ENCODE measurements at places on chromosomes 2 and 18.
A peak's percentile ranks its signal among the peaks of the same experiment; 100 is the strongest.

DNA sequence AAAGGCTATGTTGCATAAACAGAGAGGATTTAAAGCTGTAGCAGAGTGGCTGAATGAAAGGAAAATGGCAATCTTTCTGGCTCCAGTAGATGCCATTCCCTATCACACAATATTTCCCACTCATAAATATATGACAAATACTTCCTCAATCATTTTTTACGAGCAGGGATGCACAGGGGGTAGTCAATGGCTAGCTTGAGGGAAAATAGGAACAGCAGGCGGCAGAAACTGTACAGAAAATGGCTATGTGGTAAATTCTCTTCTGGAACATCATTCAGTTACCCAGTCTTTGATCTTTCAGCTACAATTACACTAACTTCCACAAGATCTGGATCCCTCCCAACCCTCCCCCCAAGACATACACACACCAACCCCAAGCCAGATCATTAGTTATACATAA, 127.2 kb downstream of the OLA1 start:
- no peak for DNase-seq
- peaks cover 8% of the 10 kb centered on the region for H3K4me1 ChIP-seq
- H3K4me3 ChIP-seq = no peak overlapping the region
- no peaks in the 10 kb centered on the region for H3K27me3 ChIP-seq
- peaks cover 10% of the 10 kb centered on the region for H3K36me3 ChIP-seq

GRCh38 chr2:63790906-63791305, 50.8 kb upstream of the UGP2 start:
- no peaks in the 10 kb centered on the region for H3K4me1 ChIP-seq
- no peak for DNase-seq
- no peaks in the 10 kb centered on the region for H3K27me3 ChIP-seq
- no peak overlapping the region for H3K4me3 ChIP-seq
- H3K36me3 ChIP-seq = no peaks in the 10 kb centered on the region

- H3K4me3 ChIP-seq = no peak overlapping the region
- peaks cover 6% of the 10 kb centered on the region for H3K27me3 ChIP-seq
- no peaks in the 10 kb centered on the region for H3K36me3 ChIP-seq
- H3K4me1 ChIP-seq = no peaks in the 10 kb centered on the region
- H3K27ac ChIP-seq = no peak overlapping the region
- no peak for DNase-seq
These were observed 193.0 kb downstream of the ACKR3 start for GRCh38 chr2:236762628-236763027.

GRCh38 chr18:12287131-12287681, 20.8 kb upstream of the TUBB6 start:
- DNase-seq = no peak
- peaks cover 6% of the 10 kb centered on the region for H3K4me1 ChIP-seq
- peaks cover 41% of the 10 kb centered on the region for H3K27me3 ChIP-seq
- no peak overlapping the region for H3K27ac ChIP-seq

DNA sequence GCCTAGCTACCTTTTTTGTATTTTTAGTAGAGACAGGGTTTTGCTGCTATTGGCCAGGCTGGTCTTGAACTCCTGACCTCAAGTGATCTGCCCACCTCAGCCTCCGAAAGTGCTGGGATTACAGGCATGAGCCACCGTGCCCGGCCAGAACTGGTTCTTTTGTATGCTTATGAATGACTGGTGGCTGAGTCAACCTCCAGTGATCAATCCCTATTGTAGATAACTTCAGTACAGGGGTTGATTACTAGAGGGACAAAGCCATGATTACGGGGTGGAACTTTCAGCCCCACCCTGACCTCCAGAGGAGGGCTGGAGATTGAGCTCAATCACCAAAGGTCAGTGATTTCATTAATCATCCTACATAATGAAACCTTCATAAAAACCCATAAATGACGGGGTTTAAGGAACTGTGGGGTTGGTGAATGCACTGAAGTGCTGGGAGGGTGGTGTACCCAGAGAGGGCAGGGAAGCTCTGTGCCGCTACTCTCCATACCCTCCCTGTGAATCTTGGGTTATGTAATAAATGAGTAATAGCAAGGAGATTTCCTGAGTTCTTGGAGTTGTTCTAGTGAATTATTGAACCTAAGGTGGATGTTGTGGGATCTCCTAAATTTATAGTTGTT, 281.8 kb upstream of the CXCR4 start:
- H3K27ac ChIP-seq = no peak overlapping the region
- DNase-seq = no peak
- H3K36me3 ChIP-seq = peaks cover 1% of the 10 kb centered on the region
- H3K4me1 ChIP-seq = peaks cover 8% of the 10 kb centered on the region

GRCh38 chr18:9927392-9928063, 13.7 kb downstream of the VAPA start:
- no peaks in the 10 kb centered on the region for H3K27me3 ChIP-seq
- H3K4me1 ChIP-seq = peaks cover 47% of the 10 kb centered on the region
- no peak overlapping the region for H3K27ac ChIP-seq
- H3K4me3 ChIP-seq = no peak overlapping the region

GRCh38 chr2:65064728-65065552, 8.7 kb downstream of the CEP68 start:
- no peaks in the 10 kb centered on the region for H3K36me3 ChIP-seq
- peak overlapping the region; percentile 68 for H3K27ac ChIP-seq
- H3K27me3 ChIP-seq = peaks cover 4% of the 10 kb centered on the region

Data from activated T-helper 1 cell treated with anti-CD3 and anti-CD28 coated beads, Interleukin-12 subunit alpha, Interleukin-12 subunit beta, Interleukin-2, Interleukin-4 antibody, amounts not matched to agents 30 ng/mL and 10 ng/mL and 1 ng/mL, durations not matched to agents 14 hours and 24 hours and 36 hours (primary cell).